Activated naive CD4-positive, alpha-beta T cell (primary cell): ENCODE measurements at places on chromosomes 3 and 15.

DNA sequence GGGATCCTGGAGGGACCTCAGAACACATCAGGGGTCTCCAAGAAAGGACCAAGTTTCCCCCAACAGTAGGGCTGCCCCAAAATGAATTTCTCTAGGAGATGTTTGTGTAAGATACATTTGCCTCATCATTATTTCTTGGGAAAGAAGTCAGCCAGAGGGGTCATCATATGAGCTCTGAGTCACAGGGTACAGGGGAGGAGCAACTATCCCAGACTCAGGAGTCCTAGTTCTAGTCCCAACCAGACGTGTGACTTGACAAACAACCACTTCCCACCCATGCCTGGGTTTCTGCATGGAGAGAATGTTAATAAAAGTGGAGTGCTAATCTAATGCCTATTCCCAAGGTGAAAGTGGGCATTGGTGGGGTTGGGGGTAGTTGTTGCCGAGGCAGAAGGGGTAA, 144.1 kb downstream of the ALDH1A2 start:
- DNase-seq, result no peak

DNA sequence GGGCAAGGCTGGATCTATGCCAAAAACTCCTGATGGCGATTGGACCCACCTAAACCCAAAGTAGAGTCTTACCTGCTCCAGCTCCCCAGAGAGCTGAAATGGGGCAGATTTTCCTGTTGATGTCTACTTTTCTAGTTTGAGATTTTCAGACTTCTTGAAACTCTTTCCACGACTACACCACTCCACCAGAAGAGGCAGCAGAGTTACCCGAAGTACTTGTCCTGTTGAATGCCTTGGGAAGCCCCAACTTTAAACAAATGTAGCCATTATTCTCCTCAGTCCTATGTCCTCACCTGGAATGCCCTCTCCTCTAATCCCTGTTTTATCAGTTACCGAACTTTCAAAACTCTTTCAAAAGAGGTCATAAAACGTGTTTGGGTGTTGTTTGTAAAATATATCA, 843.8 kb downstream of the VGLL3 start:
- no peak for DNase-seq

DNA sequence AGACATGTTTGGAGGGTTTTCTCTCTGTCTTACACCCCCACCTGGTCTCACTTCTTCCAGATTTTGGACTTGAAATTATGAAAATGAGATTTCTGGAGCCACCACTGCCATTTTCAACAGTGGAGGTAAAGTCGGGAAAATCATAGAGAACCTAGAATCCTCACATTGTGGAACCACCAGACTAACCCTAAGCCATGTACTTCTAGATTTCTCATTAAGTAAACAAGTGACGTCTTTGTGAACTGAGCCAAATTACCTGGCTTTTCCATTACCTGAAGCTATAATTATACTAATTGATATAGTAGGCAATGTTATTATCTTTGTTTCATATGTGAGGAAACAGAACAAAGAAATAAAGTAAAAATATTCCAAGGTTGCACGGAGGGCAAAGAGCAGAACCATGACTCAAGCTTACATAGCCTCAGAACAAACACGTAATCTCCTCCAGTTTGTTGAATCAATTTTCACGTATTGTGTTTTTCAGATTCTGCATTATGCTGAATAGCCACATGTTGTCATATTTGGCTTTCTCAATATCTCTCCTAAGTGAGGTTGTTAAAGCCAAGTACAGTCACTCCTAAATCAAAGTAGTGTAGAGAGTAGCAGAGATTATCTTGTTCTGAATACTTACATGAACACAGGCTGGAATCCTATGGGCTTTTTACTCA, 101.3 kb upstream of the CMC1 start:
- DNase-seq, result no peak

- DNase-seq, result no peak
These were observed 319.8 kb upstream of the LRRFIP2 start for GRCh38 chr3:37494216-37494615.

DNA sequence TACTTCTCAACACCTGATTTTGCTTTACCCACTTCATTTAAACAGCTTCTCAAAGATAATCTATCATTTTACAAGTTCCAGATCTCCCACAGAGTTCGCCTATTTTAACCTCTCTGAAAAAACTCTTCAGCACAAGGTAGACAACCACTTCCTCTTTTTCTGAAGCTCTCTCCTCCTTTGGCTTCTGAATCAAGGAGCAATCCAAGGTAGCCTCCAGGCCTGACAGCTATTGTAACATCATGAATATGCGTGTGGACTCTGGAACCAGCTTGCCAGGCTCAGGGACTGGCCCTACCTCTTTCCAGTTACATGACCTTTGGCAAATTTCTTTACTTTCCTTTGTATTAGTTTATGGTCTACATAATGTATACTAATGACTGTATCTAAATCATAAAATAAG, 405.9 kb upstream of the ZNF385D start:
- DNase-seq, result no peak

- DNase-seq, result no peak
These were observed 20.0 kb downstream of the PRKCD start for GRCh38 chr3:53181024-53181371.

DNA sequence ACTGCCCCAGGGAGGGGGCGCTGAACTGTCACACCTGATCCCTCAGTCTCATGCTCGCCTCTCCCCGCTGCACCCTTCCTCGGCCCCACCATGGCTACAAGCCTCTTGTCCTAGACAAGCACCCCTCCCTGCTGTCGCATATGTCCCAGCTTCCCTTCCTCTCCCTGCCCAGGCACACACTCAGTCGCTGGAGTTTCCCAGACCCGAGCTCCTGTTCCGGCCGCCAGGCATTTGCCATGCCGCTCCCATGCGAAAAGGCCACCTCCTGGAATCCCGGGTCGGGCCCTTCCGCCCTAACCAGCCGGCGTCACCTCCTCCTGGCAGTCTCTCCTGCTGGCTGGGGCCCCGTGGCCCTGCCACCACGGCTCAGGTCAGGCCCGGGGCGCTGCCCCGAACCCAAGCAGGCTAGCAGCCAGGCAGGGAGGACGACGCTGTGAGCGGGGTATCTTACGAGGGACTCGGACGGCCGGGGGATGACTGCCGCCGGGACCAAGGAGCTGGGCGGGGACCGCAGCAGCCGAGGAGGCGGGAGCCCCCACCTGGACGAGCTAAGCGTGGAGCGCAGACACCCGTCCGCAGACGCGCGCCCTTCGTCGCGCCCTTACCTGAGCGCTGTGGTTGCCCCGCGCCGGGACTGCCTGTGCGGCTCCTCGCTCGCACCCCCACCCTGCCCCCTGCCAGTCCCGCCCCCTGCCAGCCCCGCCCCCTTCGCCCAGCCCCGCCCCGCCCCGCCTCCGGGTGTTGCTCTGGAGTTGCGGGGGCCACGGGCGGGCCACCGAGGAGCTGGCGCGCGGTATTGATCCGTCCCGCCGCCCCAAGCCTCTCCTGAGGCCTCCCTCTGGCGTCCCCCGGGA, at the start of gene ALS2CL:
Gene ALS2CL, minus strand, starts transcription at position 642 of the 854 bp plus-strand sequence. CDS start 4,239 bp downstream, outside the sequence.
- peak; percentile 44 for DNase-seq

DNA sequence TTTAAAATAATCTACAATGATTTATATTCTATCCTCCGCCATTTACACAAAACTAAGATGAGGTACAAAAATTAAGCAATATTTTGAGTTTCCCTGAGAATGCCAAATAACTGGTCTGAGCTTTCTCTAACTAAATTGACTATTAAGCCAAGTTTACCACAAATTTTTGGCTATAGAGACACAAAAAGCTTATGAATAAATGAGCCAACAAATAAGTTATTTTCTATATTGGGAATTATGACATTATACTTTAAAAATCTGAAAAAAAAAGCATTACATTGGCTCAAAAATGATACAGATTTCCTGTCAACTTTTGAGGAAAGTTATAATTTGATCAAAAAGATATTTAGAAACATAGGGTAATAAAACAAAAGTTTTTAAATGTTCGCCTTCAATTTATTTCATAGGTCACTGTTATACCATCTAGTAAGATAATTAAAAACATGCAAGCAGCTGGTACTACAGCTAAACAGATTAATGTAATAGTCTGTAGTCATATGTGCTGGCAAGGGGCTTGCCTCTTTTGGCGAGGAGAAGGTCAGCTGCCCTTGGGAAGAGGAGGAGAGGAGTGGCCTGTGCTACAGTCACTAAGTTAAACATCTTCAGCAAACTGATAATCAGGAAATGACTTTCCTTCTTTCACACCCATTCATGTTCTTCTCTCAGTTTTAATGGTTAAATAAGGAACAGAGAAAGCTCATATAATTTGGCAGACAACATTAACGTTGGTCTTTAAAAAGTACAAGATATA, 318.5 kb downstream of the TBC1D5 start:
- no peak for DNase-seq

DNA sequence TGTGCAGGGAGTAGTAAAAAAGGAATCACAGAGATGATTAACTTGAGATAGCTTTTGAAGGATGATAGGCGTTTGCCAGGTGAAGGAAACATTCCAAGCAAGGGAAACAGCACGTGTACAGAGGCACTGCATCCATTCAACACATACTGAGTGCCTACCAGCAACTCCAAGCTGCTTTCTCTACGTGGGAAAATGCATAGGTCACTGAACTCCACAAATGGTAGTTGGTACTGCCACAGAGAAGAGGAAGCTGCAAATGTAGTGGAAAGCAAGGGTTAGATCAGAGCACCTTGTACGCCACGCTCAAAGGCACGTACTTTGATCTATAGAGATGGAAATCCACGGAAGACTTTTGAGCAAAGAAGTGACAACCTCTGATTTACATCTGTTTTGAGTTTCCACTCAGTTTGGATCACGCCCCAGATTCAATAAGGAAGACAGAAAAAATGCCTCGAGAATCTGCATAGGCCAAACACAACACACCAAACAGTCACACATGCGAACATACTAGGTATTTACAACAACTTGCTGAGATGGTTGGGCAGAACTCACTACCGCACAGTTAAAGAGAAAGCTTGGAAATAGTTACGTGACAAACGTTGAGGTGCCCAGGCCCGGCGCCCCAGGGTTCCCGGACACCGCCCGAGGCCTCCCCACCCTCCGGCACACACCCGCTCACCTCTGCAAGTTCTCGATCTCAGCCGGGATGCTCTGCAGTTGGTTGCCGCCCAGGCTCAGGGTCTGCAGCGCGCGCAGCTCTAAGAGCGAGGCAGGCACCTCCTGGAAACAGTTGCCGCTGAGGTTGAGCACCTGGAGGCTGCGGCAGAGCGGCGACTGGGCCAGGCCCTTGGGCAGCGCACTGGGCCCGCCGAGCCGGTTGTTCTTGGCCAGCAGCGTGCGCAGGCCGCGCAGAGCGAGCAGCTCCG, 826 bp downstream of the LRRC58 start:
- peak; percentile 44 for DNase-seq

DNA sequence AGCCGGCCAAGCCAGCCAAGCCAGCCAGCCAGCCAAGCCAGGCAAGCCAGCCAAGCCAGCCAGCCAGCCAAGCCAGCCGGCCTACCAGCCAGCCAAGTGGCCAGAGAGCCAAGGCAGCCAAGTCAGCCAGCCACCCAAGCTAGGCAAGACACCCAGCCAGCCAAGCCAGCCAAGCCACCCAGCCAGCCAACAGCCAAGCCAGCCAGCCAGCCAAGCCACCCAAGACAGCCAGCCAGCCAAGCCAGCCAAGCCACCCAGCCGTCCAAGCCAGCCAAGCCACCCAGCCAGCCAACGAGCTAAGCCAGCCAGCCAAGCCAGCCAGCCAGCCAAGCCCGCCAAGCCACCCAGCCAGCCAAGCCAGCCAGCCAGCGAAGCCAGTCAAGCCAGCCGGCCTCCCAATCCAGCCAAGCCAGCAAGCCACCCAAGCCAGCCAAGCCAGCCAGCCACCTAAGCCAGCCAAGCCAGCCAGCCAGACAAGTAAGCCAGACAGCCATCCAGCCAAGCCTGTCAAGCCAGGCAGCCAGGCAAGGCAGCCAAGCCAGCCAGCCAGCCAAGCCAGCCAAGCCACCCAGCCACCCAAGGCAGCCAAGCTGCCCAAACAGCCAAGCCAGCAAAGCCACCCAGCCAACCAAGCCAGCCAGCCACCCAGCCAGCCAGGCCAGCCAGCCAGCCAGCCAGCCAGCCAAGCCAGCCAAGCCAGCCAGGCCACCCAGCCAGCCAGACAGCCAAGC, 200.5 kb downstream of the GOLGA6L6 start:
- no peak for DNase-seq

- no peak for DNase-seq
These were observed 11.0 kb upstream of the ARPP19 start for GRCh38 chr15:52579852-52580251.

DNA sequence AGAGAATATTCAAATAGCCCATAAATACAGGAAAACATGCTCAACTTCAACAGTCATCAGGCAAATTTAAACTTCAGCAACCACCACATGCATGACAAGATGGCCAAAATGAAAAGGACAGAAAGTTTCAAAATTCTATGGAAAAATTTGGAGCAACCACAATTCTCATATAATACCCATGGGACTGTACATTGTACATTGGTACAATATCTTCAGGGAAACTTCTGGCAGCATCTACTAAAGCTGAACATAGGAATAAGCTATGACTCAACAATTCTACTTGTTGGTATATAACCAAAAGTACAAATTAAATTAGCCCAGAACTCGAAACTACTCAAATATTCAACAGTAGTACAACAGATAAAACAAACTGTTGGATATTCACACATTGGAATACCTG, 847.6 kb downstream of the TBL1XR1 start:
- DNase-seq, result no peak

- DNase-seq, result no peak
These were observed 9.7 kb upstream of the RIOX2 start for GRCh38 chr3:97981886-97982285.

- no peak for DNase-seq
These were observed 91.8 kb upstream of the ETV5 start for GRCh38 chr3:186200726-186201125.

DNA sequence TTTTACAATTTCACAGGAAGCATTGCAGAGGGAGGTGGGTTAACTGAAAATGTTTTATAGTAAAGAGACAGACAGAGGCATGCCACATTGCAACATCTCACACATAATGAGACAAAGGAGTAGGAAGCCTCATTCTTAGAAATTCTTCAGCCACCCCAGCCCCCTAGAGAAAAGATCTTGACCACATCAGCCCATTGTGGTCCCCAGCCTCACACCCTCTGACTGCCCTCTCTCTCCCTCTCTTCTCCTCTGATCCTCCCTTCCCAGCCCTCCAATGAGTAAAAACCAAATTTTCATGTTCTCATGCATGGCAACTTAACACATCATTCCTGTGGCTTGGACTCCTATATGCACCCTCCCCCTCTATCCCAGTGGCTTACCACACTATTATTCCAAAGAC, 174.1 kb downstream of the UACA start:
- no peak for DNase-seq

GRCh38 chr3:71791634-71792033, 6.7 kb upstream of the PROK2 start:
- DNase-seq, result no peak

GRCh38 chr3:104102386-104102785, 1264.3 kb upstream of the ALCAM start:
- DNase-seq, result no peak

GRCh38 chr3:93969997-93970396, 3.7 kb downstream of the PROS1 start:
- DNase-seq, result no peak

GRCh38 chr3:172530101-172530561, 6.9 kb upstream of the TNFSF10 start:
- no peak for DNase-seq

DNA sequence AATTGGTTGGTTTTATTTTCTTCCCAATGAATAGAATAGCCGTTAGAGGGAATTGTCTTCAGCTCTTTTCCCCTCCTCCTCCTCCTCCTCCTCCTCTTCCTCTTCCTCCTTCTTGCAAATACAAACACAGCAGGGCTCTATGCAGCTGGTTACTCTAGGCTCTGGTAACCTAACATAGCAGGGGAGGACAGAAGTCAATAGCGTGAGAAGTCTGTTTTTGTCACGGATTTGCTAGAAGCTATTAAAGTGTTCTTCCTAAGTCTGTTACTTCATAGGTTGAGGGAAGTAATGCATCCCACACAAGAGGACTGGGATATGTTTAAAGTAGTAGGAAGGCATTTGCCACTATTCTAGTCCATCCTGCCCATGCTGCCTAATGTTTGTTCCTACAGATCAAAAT, 374.7 kb upstream of the TPRG1 start:
- no peak for DNase-seq
